ELR (cell line): ENCODE measurements at places on chromosomes 5 and 9.
A peak's percentile ranks its signal among the peaks of the same experiment; 100 is the strongest.

DNA sequence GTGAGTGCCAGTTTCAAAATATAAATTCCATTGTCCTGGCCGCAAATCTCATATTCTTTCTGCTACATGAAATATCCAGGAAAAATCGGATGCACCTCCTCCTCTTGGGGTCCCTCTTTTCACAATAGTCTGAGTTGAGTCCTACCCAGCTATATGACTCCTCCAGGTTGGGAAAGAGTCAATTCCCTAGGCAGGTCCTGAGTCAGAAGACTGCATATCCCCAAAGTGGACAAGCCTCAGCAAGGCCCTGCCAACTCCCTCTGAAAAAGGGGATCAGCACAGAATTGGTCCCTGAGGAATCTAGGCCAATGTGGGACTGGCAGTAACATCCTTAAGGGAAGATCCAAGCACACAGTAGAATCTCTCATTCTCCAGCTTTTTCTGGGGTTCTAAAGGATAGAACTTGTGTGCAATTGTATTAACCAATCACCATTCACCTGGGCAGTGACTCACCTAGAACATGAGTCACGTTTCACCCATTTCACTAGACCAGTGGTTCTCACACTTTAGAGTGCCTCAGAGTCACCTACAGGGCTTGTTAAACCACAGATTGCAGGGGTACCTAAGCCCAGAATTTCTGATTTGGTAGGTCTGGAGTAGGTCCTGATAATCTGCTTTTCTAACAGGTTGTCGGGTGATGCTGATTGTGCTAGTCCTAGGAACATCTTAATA lies 44.7 kb upstream of the TMEM215 start:
- DNase-seq: peak; percentile 36

- no peak for DNase-seq
Measured at GRCh38 chr5:143206196-143207053, 197.1 kb downstream of the NR3C1 start.

GRCh38 chr5:135851186-135851914 lies 16.9 kb downstream of the SLC25A48 start:
- no peak for DNase-seq

GRCh38 chr9:74735761-74736160 lies 152.0 kb downstream of the TRPM6 start:
- DNase-seq: no peak

GRCh38 chr9:69254223-69254622 lies 70.8 kb upstream of the ENTREP1 start:
- no peak for DNase-seq

GRCh38 chr5:132877938-132878337 lies 4.5 kb downstream of the LEAP2 start:
- DNase-seq: peak; percentile 34

DNA sequence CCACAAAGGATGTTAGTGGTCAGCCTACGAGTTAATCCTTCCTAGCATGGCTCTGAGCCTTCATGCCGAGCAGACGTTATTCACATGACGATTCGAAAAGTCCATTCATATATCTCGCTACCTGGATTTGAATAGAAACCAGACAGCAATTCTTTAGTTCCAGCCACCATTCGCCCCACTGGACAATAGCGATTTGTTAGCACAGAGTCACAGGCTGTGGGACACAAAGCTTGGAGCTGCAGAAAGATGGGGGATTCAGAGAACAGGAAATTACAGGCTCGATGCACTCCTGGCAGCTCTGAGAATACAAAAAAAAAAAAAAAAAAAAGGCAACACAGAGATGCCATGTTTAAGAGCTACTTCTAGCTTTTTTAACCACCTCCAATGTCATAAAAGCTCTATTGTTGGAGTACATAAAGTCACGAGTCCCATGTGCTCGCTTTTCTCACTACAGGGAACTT lies 110.7 kb downstream of the NR6A1 start:
- peak; percentile 78 for DNase-seq

- no peak for DNase-seq
Measured at GRCh38 chr5:93395971-93396379, 185.0 kb downstream of the NR2F1-AS1 start.

- no peak for DNase-seq
Measured at GRCh38 chr5:117769877-117770276, 1195.3 kb upstream of the SEMA6A start.

- no peak for DNase-seq
Measured at GRCh38 chr9:84424931-84425330, 84.4 kb upstream of the SLC28A3 start.

GRCh38 chr5:110727025-110727314 lies 499 bp upstream of the TMEM232 start:
- DNase-seq: peak; percentile 8

- DNase-seq: no peak
Measured at GRCh38 chr5:25160891-25161290, 516.1 kb upstream of the CDH10 start.

DNA sequence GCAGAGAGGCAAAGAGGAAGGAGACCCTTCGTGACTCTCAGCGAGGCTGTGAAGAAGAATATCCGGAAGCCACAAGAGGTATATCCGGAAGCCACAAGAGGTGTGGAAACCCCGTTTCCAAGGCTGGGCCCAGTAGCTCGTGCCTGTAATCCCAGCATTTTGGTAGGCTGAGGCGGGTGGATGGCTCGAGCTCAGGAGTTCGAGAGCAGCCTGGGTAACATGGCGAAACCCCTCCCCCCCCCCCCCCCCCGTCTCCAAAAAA lies 612 bp upstream of the BBLN start:
- no peak for DNase-seq

DNA sequence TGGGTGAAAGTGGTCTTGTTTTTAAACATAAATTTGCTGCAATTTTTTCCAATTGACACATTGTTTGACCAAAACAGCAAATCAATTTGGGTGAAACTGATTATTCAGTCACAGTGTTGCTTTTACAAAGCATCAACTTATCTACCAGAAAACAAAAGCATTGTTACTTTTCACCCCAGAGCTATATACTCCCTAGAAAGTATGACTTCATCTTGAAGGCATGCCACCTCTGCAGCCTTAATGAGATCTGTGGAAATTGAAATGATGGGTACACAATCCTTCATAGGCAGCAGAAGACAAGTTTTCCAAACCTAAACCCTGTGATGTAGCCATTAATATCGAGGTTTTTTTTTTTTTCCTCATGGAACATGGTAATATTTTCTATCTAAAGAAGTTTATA lies 615.9 kb downstream of the CHSY3 start:
- peak; percentile 56 for DNase-seq

- no peak for DNase-seq
Measured at GRCh38 chr9:89502038-89502601, 4.2 kb upstream of the SEMA4D start.
